ENCODE measurements at places on chromosomes 11 and 22.
A peak's percentile ranks its signal among the peaks of the same experiment; 100 is the strongest.

DNA sequence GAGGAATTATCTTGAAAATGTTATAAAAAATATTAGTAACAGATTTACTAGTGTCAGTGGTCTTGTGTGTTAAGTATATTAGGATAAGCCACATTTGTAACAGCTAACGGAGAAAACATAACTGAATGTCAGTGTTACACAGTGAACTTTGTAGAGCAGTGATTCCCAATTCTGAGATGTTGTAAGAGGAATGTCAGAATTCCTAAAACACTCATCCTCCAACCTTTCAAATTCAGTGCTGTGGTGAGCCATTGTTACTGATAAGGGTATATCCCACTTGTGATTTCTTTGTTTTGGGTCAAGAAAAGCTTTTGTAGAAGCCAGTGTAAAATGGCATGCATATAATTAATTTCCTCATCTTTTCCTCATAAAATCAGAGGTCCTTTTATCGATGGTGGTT lies 61.9 kb downstream of the ARHGEF12 start:
- DNase-seq = no peak

DNA sequence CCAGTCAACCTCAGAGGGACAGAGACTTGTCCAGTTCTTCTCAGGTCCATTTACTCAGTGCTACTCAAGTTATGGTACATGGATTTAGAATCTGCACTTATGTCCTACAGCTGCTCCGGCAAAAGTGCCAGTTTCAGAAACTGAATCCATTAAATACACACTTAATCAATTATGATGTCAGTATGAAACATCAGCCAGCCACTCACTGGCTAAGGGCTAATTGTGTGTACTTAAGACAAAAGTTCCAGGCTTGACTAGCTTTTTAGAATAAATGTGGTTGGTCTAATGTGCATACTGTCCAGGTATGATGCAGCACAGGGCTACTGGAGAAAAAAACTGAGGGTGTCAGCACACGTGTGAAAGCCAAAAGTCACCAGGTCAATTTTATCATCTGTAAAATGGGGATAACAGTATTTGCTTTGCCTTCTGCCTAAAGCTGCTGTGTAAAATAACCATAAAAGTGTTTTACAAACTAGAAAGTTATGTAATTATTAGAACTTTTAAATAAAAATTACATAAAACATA lies 55.4 kb upstream of the CYP2D6 start:
- no peak for DNase-seq

DNA sequence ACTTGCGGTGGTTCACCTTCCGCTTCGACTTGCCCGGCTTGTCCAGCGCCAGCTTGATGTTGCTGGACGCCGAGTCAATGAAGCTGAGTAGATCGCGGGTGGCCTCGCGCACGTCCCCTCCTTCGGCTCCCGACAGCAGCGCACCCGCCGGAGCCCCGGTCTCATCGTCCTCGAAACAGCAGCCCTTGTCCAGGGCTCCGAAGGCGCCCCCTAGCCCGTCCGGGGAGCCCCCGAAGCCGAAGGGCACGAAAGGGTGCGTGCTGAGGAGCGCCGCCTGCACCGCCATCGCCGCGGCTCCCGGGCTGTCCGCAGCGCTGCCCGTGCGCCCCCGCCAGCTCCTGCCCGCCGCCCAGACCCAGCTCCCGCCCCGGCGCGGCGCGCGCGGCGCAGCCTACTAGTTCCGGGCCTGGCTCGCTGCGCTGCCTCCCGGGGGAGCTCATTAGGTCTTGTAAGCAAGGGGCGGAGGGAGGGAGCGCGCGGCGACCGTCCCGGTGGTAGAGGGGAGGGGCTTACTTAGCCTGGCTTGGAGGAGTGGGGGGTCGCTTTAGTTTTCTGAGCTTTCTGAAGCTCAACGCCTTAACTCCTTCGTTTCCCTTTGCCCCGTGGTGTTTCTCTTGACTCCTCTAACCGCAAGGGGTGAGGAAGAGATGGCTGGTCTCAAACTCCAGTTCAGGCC lies at the start of gene FAM181B:
Gene FAM181B (minus strand): TSS at position 421 of the 676 bp plus-strand sequence. CDS start 135 bp downstream, at position 286.
- DNase-seq = no peak

DNA sequence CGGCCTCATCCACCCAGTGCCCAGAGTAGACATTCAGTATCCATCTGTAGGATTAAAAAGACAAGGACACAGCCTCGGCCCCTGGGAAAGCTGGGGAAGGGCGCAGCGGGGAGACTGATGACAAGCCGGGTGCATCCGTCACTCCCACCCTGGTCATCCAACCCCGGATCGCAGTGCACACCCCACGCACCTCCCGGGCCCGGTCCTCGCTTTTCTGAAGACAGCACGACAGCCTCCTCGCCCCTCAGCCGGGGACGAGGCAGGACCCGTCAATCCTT lies 1.1 kb downstream of the FCHSD2 start:
- DNase-seq = no peak

GRCh38 chr11:122044086-122044485 lies 71.9 kb downstream of the BLID start:
- no peak for DNase-seq

- DNase-seq = no peak
Observed at GRCh38 chr11:68116126-68116525, 5.1 kb downstream of the CHKA start.

GRCh38 chr11:43419460-43419859 lies 60.7 kb downstream of the TTC17 start:
- no peak for DNase-seq

DNA sequence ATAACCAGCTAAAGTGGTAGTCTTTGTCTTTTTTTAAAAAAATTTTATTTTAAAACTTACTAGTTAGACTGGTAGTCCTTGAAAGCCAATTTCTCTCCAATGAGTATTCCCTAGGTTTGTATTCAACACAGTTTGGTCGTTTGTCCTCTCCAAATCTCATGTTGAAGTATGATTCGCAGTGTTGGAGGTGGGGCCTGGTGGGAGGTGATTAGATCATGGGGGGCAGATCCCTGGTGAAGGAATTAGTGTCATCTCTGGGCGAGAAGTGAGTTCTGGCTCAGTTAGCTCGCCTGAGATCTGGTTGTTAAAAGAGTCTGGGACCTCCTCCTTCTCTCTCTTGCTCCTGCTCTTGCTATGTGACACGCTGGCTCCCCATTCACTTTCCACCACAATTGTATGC lies 18.0 kb downstream of the FLI1 start:
- DNase-seq = no peak

GRCh38 chr22:48902001-48902869 lies 925.4 kb downstream of the BRD1 start:
- DNase-seq = no peak

DNA sequence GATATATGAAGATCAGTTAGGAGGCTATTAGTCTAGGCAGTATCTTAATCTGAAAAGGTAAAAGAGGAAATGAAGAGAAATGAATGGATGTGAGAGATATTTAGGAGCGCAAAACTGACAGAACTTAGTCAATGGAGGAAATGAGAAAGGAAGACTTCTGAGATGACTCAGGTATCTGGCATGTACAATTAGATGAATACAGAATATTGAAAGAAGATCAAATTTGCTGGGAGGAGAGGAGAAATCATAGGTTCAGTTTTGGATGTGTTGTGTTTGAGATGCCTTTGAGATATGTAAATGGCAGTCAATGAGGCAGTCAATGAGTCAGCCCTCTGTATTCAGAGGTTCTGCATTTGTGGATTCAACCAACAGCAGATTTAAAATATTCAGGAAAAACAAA lies 42.9 kb upstream of the GAB2 start:
- DNase-seq = peak; percentile 7

DNA sequence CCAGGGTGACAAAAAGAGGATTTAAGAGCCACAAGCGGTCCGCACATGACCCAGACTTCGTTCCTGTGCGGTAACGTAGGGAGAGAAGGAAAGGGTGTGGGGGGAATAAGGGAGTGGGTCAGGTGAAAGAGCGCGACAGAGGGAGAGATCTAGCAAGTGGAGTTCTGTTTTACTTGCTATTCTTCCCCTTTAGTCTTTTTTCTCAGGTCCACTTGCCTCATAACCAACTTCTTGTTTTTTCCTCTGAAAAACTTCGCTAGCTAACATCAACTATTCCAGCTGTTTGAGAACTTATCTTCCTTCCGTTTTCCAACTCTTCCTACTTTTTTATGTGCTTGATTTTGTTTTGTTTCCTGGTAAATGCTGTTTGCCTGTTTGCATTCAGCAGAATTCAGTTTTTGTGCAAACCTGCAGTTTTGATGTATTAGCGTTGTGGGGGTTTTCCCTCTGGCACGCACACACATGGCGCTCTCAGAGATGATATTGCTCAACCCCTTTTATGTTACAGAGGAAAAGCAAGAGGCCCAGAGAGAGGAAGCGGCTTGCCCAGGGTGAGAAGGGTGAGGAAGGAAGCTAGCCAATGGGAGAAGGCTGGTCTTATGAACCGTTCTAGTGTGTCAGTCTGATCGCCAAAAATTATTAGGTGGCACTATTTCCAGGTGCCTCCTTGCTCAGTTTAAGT lies 592 bp upstream of the CTSC start:
- no peak for DNase-seq

DNA sequence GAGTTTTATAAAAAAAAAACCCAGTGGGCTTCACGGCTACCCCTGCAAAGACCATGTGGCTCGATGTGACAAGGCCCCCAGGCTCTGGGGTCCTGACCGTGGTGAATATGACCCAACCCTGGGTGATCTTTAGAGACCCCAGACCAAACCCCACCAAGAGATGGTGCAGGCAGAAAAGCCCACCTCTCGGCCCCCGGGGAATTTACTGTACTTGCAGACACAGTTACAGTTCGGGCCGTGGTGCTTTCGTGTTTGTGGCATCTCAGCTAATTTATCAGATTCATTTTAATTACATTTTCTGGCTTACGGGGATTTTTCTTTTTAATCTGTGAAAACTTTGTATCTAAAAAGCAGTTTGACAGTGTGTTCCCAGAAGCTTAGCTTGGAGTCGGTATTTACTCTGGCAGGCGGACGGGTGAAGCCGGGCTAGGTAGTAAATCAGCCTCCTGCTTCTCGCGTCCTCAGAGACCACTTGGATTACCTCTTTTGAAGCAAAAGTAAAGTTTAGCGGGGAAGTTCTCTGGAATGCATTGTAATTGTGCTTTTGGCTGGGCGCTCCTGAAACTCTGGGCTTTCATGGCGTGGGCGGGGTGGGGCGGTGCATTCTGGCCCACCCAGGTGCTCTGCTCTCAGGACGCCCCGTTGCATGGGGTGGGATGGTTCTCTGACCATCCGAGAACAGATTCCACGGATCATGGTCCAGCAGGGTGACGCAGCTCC lies 25.3 kb downstream of the ANO1 start:
- no peak for DNase-seq

DNA sequence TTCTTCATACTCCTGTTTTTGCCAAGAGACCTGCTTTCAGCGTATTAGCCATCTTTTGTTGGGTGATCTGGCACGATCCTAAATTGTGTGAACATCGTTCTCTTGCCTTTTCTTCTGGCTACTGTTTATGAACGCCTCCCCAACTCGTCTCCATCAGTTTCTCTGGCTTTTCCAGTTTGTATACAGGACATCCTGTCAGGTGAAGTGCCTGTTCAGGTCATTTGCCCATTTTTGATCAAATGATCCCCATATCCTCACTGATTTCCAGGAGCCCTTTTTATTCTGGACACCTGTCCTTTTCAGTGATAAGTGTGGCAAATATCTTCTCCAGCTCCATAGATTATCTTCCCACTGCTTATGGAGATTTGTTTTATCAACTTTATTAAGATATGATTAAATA lies 22.5 kb upstream of the SYT8 start:
- DNase-seq = no peak

DNA sequence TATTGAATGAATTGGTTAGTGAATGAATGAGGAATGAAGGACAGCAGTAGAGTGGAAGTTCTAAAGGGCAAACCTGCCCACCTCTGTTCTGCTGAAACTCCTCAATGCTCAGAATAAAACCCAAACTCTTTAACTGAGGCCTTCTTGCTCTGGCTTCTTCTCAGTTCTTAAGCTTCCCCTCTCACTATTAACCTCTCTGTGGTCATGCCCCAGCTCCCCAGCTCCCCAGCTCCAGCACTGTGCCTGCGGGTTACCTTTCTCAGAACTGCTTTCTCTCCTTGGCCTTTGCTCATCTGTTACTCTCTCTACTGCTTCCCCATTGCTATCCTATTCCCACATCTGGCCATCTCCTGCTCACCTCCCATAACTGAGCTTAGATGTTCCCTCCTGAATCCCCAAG lies 137.4 kb downstream of the NXPE2 start:
- DNase-seq = no peak

- DNase-seq = no peak
Observed at GRCh38 chr22:20724676-20725454, 49.0 kb upstream of the SERPIND1 start.

DNA sequence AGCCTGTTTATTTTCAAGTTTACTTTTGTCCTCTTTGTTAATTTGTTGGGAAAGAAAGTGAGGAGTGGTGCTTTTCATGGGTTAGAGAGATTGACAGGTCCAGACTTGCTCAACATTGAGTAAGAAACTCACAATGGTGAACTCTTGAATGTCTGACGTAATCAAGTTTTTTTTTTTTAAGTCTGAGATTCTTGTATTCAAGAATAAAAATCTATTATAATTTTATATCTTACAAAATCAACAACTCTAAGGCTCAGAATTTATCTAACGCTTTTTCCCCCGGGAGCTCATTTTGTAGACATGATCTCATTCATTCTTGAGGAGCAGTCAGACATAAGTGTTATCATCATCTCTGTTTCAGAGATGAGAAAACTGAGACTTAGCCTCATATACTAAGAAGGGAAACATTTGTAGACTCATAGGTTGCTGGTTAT lies 39.1 kb upstream of the SPTBN2 start:
- no peak for DNase-seq

- DNase-seq = no peak
Observed at GRCh38 chr11:45209891-45210699, 63.7 kb downstream of the PRDM11 start.

GRCh38 chr11:12139144-12139881 lies 28.9 kb downstream of the MICAL2 start:
- DNase-seq = no peak

GRCh38 chr11:35174666-35175065 lies 35.7 kb downstream of the CD44 start:
- DNase-seq = peak; percentile 41

DNA sequence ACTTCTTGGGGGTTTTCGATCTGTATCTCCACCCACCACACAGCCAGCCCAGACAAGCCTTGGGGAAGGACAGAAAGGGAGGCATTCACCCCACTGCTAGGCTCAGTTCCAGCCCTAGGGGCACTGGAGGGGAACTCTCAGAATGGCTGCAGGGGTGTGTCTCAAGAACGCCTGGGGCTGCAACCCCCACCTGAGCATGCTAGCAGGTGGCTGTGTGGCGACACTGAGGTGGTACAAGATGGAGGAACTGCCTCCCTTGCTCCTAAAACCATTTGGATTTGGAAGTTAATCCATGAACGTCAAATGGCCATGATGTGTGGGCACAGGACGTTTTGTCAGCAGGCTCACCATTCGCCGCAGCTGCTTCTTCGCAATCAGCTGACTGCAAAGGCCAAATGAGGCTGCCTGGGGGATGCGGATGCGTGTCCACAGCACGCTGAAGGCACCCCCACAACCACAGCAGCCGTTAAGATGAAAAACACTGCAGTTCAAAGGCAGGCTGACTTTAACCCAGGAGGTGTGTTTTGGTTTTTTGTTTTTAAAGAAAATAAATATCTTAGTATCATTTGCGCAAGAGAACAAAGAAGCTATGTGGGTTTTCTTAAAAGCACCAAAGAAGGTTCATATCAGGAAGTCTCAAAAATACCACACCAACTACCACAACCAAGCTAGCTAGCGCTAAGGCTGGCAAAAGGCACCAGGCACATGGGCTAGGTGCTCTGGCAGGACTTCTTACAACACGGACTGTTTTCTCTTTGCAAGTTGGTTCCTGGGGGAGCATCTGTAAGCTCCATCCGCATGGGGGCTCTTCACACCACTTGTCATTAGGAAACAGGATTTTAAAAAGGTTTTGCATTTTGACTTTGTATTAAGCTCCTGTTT lies 22.2 kb upstream of the NAP1L4 start:
- no peak for DNase-seq

GRCh38 chr11:105823495-105824033 lies 198.5 kb downstream of the MSANTD4 start:
- no peak for DNase-seq

- DNase-seq = no peak
Observed at GRCh38 chr22:27197052-27197451, 539.7 kb downstream of the MIAT start.

Data from GM04503 (cell line).